Upper lobe of left lung (tissue), 6 donors: ENCODE measurements at places on chromosomes 1 and 21. TPM values are rescaled to one million over a fixed set of nuclear protein-coding genes. Genes with fewer than 3 reads are reported as not detected.

Gene KCNE1
- total RNA-seq = 25.2 TPM

DNA sequence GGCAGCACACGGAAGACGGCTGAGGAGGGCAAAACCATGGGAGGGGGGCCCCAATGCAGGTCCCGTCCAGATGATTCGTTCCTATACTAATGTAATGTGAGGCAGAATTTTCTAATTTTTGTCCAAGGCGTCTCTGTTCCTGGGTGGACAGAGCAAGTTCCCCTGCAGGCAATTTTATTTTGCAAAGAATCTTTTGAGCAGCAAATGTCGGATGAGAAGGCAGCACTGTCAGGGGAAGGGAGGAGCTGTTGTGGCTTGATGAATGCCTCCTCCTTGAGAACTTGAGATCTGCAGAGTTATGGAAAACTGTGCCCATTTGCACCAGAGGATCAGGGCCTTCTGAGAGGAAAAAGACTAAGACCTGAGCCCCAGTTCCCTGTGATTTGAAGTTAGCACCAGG, 17.3 kb downstream of the SLC1A7 start:
- H3K27me3 ChIP-seq = no peaks in the 10 kb centered on the region
- no peaks in the 10 kb centered on the region for H3K36me3 ChIP-seq
- peaks cover 6% of the 10 kb centered on the region for H3K4me1 ChIP-seq
- H3K27ac ChIP-seq = no peak overlapping the region
- DNase-seq = no peak

- no peak overlapping the region for H3K27ac ChIP-seq
- H3K4me1 ChIP-seq = peaks cover 39% of the 10 kb centered on the region
- DNase-seq = no peak
- no peak overlapping the region for H3K4me3 ChIP-seq
Observed at GRCh38 chr1:150626150-150626549, 3.3 kb downstream of the ENSA start.

GRCh38 chr1:156970017-156970416, 49.6 kb downstream of the LRRC71 start:
- no peak overlapping the region for H3K27ac ChIP-seq
- H3K27me3 ChIP-seq = no peaks in the 10 kb centered on the region
- no peak for DNase-seq
- H3K4me3 ChIP-seq = no peak overlapping the region
- peaks cover 24% of the 10 kb centered on the region for H3K36me3 ChIP-seq
- no peaks in the 10 kb centered on the region for H3K4me1 ChIP-seq
